SW 1271 (cell line): ENCODE measurements at places on chromosomes 12 and 14.

- no peak for DNase-seq
Measured at GRCh38 chr14:94341656-94342333, 18.7 kb upstream of the SERPINA6 start.

- DNase-seq, result no peak
Measured at GRCh38 chr14:24243336-24243836, 963 bp upstream of the TINF2 start.

DNA sequence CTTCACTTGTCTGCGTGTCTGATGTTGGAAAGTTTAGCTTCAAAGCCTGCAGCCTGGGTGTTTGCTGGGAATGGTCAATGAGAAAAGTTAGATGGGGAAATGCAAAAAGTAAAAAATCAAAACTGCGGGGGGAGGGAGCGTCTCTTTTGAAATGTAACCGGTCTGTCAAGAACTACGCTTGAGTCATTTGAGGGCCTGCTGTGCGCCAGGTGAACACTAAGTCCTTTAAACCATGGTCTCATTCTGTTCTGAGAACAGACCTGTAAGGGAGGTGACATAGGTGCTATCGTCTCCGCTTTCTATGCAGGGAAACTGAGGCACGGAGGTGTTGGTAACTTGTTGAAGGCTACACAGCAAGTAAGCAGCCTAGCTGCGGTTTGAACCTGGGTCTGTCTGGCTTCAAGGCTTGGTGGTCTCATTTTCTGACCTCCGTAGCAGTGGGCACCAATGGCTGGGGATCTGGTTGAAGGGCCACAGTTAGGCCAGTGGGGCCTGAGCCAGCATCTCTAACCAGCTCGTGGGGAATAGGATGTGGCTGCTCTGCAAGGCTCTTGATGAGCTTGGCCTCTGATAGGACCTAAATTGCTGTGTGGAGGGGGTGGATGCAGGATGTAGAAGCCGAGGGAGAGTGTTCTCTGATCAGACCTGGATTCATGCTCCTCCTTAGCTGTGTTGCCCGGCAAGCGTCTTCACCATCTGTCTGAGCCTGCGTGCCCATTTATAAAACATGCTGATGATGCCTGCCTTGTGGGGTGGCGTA, 41.5 kb downstream of the KCTD10 start:
- no peak for DNase-seq

DNA sequence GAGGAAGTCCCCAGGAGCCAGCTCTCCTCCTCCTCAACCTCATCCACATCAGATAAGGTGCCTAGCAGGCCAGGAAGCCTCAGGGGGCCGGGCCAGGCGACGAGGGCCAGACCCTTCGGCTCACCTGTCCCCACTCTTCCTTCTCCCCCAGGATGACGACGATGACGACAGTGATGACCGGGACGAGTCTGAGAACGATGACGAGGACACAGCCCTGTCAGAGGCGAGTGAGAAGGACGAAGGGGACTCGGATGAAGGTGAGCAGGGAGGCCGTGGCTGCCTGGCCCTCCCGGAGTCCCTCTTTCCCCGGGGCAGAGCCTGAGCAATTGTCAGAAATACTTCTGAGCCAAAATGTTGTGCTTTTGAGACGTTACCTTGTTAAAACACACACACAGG, 13.8 kb downstream of the SETD1B start:
- no peak for DNase-seq

- no peak for DNase-seq
Measured at GRCh38 chr12:102371165-102371564, 109.2 kb downstream of the IGF1 start.

GRCh38 chr12:79364197-79364596, 326.6 kb downstream of the PAWR start:
- DNase-seq, result no peak

GRCh38 chr14:52888839-52889838, 61.7 kb downstream of the FERMT2 start:
- no peak for DNase-seq

DNA sequence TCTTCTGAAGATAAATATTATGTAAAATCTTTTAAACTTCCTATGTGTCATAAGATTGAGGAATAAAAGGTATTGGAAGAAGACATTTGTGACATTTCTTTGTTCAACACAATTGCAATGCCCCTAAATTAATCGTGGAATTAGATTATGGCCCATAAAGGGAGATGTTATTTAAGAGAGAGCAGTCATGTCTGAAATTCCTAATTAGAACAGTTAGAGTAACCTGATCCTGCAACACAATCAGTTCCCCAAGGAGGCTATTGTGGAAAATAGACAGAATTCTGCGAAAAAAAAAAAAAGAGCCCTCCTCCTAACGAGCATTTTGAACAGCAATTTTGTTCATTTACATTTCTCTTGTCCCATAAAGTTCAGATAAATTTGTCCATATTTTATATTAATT, 339.5 kb downstream of the PAWR start:
- DNase-seq, result no peak

DNA sequence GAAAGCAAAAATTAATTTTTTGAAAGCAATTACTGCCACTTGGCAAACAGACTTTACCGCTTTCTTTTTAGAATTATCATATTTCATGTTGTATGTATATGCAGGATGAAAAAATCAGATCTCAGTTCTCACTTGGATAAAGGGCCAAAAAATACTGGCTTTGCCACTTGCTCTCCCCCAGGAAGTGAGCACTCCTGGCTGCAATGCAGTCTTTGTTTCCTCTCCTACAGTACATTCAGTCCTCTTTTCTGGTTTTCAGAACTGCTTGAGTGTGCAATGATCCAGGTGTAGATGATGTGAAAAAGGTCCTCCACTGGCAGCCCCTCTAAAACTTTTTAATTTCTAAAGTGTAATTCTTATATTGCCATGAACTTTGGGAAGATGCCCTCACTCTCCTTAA, 183.4 kb downstream of the SLC25A21 start:
- no peak for DNase-seq

- no peak for DNase-seq
Measured at GRCh38 chr14:100594625-100594951, 7.4 kb upstream of the BEGAIN start.

GRCh38 chr14:75985618-75986438, at the start of gene IFT43:
IFT43 (plus strand) TSS chr14:75985763; CDS start chr14:75985787, 24 bp downstream.
- DNase-seq, result peak; percentile 83
